ENCODE measurements at places on chromosomes 12 and 14.

DNA sequence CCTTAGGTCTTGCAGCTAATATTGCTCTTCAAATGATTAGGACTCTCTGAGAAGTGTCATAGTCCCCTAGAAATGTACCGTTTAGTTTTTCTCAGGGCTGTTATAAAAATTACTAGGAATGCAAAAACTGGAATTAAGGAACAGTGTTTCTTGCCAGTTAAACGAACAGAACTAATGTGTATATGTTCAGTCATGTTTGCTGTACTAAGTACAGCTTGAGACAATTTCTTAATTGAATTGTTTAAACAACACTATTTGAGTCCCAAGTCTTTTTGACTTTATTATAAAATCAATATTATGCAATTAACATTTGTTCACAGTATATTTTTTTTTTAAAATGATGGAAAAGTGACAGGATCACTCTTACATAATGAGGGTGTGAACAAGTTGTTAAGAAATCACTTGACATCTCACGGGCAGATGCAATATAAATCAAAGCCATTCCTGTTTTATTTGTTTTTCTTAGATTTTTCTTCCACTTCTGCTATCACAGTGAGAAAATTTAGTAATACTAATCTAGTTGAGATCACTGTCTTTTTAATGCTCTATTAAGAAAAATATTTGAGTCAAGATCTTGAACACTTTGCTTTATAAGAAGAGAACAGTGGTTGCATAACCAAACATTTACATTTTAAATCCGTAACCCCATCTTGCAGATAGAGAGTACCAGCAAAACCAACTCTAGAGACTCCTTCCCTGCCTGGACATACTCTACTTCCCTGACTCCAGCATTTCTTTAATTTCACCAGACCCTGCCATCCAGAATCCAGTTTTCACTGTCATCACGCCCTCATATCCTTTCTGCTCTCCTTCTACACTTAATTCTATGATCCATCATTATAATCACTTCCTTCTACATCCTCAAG is 140.7 kb upstream of the KITLG start:
- no peak for DNase-seq

GRCh38 chr12:132427174-132427768 is 62.7 kb upstream of the FBRSL1 start:
- DNase-seq: no peak

- no peak for DNase-seq
These were observed 606.6 kb downstream of the MED13L start for GRCh38 chr12:115670869-115671268.

DNA sequence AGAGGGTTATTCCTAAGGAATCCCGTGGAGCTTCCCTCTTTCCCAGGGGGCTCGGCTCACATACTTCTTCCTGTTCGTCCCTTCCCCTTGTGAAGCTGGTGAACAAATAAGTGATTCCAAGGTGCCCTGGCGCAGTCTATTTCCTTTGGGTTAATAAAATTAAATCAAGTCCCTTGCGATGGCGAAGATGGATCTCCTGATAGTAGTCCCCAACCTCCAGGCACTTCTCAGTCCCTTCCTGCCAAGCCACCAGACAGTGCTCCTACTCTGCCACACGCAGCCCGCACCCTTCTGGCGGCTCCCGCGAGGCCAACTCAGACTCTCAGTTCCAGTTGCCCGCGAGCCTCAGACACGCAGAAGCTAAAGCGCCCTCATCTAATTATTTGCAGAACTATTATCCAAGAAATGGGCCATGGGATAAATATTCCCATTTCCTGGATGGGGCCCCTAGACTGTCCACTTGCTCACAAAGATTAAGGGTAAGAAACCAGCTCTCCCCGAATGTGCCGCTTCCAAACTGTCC is 2.4 kb upstream of the SIX6 start:
- DNase-seq: no peak

DNA sequence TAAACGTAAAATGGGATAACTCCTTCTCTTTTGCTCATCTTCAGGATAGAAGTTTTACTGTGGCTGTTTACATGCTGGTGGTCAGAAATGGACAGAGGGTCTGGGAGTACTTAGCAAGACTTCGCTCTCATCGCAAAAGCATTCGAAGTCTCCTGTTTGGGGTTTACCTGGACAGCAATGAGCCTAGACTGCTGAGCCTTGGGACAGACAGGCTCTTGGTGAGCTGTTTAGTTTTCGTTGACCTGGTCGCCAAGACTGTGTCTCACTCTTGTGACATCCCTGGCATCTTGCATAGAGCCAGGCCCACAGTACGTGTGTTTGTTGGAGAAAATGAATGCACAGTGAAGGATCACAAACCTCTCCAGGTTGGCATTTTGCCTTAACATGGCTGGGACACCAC is 42.1 kb downstream of the CFAP251 start:
- DNase-seq: no peak

GRCh38 chr12:58413794-58414193 is 472.4 kb downstream of the ATP23 start:
- no peak for DNase-seq

- no peak for DNase-seq
These were observed 424 bp upstream of the CYP27B1 start for GRCh38 chr12:57767305-57767698.

DNA sequence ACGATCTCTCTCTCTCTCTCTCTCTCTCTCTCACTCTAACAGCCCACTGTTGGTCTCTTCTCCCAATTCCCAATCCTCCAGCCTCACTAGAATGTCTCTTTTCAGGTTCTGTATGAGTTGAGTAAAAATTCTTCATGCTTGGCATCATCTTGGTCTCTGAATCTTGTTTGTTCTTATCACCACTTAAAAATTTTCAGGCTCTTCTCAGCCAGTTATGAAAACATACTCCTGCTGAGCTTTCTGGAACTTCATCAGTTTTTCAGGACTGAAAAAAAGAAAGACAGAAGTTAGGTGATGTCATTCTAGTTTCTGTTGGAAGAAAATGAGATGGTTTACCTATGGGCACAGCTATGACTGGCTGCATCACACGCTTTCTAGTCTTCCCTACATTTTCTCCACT is 11.5 kb upstream of the IL22 start:
- DNase-seq: no peak
